Mesenchymal stem cell (in vitro differentiated cells and primary cell): ENCODE measurements at places on chromosomes 2 and 18.
A peak's percentile ranks its signal among the peaks of the same experiment; 100 is the strongest.

DNA sequence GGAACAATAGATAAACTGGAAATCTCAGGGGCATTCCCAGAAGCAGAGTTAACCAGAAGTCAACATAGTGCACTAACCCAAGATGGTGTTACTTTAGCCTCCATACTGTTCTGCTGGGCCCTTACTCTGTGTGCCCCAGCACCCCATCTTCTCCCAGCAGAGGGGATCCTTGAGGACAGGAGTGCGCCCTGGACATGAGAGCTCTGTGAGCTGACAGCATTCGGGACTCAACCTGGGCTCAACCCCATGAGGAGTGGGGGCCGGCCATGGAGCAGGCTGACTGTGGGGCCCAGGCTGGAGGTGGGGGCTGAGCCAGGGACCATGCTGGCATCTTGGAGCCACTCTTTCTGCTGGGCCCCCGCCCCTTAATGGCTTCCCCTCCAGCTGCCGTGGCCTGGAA is 156.3 kb upstream of the HS6ST1 start:
- no peak for DNase-seq

GRCh38 chr2:2933426-2933825 is 444.2 kb downstream of the EIPR1 start:
- no peak for DNase-seq

DNA sequence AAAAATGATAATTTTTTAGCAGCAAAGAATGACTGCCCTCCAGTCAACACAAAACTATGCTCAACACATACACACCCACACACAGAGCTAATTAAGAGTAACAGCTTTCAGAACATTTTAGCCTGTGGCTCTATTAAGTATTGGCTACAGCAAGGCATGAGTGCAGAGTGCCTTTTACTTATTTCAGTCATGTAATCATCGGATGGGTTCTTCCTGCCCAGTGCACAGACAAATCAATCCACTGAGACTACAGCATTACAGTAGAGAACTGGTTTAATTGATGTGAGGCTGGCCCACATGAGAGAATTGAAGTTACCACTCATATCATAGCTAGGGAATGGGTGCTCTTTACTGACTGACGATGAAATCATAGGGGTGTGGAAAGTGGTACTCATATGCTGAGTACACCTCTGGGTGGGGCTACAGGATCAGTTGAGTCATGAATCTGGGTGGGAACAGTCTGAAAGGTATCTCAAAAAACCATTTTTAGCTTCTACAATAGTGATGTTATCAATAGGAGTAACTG is 241.0 kb downstream of the FSIP2 start:
- DNase-seq: peak; percentile 52

DNA sequence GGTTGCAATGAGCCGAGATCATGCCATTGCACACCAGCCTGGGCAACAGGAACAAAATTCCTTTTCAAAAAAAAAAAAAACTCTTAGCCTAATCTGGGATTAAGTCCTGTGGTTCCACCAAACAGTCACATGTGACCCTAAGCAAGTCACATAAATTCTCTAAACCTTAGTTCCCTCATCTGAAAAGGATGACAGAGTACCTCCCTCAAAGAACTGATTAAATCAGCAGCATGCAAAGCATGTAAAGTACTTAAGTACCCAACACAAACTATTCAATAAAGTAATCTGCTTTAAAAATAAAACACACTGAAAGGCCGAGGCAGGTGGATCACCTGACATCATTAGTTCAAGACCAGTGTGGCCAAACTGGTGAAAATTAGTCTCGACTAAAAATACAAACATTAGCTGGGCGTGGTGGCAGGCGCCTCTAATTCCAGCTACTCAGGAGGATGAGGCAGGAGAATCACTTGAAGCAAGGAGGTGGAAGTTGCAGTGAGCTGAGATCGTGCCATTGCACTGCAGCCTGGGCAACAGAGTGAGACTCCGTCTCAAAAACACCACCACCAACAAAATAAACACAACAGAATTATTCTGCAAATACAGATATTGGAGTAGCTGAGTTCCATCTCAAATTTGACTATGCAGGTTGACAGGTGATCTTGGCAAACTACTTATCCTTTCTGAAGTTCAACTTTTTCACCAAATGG is 7.0 kb downstream of the USP34 start:
- DNase-seq: no peak

GRCh38 chr2:239153806-239154591 is 246.8 kb downstream of the HDAC4 start:
- DNase-seq: no peak

- peak; percentile 58 for DNase-seq
These were observed 11.6 kb upstream of the EIF2AK2 start for GRCh38 chr2:37168217-37168981.

DNA sequence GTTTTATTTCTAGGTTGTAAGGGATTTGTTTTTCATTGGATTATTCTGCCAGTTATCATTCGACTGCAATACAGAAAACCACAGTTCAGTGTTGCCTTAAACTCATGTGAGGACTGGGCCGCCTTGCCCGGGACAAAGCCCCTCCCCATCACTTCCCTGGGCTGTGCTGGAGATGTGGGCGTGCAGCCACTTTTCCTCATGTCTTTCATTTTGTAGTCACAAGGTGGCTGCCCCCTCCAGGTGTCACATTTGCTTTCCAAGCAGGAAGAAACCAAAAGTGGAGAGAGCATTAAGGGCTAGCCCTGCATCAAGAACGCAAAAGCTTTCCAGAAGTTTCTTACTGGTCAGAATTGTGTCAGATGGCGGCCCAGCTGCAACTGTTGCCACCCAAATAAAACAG is 492.5 kb upstream of the ID2 start:
- DNase-seq: no peak

GRCh38 chr2:201500534-201500933 is 49.0 kb downstream of the STRADB start:
- DNase-seq: peak; percentile 27

DNA sequence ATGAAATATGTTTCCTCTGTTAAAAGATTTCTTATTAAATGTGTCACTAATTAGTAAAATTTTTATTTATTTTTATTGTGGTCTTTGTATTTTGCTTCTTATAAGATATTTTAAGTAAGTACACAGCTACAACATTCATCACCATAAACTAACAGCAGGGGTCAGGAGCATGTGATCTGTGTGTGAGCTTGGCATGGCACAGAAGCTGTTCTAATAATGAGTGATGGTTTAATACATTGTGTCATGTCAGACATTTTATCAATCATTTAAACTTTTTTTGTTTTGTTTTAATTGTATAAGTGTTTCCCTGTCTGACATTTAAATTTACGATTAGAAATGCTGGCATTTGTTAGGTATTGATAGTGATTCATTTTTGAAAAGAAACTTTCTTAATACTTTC is 585.4 kb downstream of the DSC3 start:
- DNase-seq: no peak

DNA sequence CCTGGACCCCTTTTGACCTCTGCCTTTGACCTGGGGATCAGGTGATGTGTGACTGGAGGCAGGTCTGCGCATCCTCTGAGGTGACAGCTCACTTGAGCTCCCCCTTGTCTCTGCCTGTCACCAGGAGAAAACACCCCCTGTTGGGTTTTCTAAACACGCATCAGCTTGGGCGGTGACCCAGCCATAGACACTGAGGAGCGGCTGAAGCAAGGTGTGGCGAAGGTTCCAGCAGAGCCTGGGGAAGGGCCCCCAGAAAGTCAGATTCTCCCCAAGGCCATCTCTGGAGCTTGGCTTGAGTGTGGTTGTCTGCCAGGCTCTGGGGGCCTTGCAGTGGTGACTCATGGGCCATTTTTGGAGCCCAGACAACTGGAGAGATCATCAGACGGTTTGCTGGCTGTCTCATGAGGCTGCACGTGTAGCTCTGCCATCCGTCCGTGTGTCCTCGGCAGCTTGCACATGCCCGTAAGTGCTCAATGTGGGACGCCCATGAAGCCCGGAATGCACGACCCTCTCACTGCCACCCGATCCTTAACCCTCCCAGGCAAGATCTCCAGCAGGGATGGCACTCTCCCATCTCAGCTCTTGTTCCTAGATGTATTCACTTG is 29.4 kb downstream of the SIX3 start:
- DNase-seq: no peak

- DNase-seq: no peak
These were observed 560.0 kb downstream of the CCDC85A start for GRCh38 chr2:56743807-56744206.

GRCh38 chr2:72998724-72999123 is 72.8 kb downstream of the SFXN5 start:
- DNase-seq: no peak
